ENCODE measurements at places on chromosomes 12 and 14.

DNA sequence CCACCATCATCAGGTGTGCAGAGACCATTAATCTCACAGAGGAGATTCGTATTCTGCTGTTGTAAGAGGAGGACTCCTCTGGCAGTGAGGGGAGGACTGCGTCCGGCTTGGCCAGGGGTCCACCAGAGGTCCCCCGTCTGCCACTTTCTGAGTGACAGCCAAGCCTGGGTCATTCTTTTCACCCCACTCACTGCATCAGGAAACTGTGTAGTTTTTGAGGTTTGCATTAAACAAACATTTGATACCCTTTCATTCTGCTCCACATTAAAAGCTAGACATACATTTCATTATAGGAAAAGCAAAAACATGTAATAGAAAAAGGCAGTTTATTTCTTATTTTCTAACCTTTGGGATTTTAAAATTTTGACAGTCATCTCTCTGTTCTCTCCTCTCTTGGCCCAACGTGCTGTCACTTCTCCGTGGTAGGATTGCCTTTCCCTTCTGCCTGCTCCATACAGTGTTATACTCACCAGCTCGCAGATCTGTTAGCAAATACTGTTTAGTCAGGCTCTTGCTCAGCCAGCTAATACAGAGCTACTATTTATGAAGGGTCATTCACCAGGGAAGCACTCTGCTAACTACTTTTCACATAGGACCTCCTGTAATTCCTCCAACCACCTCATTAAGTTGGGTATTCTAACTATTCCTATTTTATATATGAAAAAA is 99.3 kb downstream of the PELI2 start:
- no peaks in the 10 kb centered on the region for H3K36me3 ChIP-seq
- no peak overlapping the region for H3K4me3 ChIP-seq

DNA sequence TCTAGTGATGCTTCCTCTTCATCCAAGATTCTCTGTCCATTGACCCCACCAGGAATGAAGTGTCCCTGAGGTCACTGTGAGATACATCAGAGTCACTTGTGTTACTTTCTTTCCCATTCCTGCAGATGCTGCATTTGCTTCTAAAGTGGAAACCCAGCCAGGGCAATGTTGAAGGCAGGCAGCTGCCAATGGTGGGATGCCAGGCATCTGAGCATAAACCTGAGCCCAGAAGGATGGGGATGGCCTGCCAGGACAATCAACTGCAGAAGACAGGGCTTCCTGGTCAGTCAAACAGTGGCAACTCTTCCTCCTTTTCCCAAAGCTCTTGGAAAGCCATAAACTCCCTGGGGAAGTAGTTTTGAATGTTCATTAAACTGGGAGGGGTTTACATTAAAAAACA is 178.0 kb upstream of the TMEM132C start:
- H3K27ac ChIP-seq, result no peak overlapping the region
- no peaks in the 10 kb centered on the region for H3K27me3 ChIP-seq

- H3K27me3 ChIP-seq, result no peaks in the 10 kb centered on the region
- no peaks in the 10 kb centered on the region for H3K36me3 ChIP-seq
- H3K4me3 ChIP-seq, result no peak overlapping the region
- DNase-seq, result no peak
- no peak overlapping the region for H3K27ac ChIP-seq
- peaks cover 12% of the 10 kb centered on the region for H3K4me1 ChIP-seq
Observed at GRCh38 chr12:52171950-52172512, 19.8 kb downstream of the KRT80 start.

DNA sequence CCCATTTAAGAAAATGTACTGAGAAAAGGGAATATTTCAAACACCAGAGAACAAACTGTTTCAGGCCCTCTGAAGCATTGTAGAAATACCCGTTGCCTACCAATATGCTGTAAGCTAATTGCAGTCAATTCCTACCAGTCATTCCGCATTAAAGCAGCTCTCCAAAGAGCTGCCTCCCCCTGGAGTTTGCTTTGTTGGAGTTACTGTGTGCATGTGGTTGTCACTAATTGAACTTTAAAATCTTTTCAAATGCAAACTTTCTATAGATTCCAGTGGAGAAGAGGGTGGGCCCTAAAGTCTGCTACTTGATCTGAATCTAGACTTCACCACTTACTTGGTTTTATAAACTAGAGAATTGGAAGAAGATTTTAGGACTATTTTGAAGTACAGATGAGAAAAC is 112.7 kb downstream of the PLXNC1 start:
- H3K36me3 ChIP-seq, result no peaks in the 10 kb centered on the region
- no peak overlapping the region for H3K27ac ChIP-seq
- DNase-seq, result no peak
- H3K4me3 ChIP-seq, result no peak overlapping the region

DNA sequence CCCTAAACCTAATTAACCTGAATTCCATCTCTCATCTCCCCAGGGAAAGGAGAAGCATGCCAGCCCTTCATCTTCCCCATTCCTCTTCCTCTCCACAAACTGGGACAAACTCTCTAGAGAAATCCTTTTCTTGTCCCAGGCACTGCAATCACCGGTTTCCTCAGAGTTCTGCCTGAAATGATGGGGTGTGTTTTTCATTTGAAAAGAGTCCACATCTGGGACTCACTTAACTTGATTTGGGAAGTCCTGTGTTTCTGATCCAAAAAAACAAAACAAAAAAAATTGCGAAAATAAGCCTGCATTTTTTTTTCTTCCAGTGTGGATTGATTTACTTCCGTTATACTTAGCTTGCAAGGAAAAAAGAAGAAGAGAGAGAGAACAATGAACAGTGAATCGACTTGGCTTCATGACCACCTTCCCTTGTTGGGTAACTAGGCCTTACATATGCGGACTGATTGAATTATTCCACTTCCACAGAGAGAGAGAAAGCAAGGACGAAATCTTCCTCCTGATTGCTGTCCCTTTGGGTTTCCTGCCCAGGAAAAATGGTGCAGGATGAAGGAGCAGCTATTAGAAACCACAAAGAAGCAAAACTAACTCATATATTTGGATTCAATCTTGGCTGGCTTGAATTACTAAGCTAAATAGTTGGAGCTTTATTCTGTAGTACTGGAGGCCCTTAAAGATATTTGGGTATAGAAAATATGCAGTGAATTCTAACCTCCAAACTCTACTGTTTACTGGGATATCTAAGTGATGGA is 506.2 kb upstream of the TBX3 start:
- DNase-seq, result no peak
- H3K27me3 ChIP-seq, result no peaks in the 10 kb centered on the region
- no peak overlapping the region for H3K4me3 ChIP-seq
- H3K27ac ChIP-seq, result no peak overlapping the region

DNA sequence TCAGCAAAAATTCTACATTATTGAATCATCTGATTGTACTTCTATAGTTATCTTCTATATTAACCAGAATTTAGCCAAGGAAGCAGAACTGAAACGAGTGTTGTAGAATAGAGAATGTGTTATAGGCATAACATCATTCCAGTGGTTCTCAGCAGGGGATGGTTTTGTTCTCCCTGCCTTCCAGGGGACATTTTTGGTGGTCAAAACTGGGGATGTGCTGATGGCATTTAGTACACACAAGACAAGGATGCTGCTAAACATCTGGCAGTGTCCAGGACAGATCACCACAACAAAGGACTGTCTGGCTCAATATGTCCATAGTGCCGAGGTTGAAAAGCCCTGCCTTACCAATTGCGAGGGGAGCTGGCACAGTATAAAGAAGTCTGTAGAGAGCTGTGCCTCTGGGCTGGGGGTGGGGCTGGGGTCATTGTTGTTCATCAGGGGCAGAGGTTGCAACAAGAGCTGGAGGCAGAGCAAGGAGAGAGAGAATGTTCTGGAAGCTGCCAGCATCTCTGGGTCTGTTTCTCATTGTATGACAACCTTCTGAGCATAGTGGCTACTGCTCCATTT is 1472.8 kb downstream of the AACS start:
- no peaks in the 10 kb centered on the region for H3K27me3 ChIP-seq
- H3K27ac ChIP-seq, result no peak overlapping the region
- no peaks in the 10 kb centered on the region for H3K36me3 ChIP-seq
- no peak for DNase-seq
- no peak overlapping the region for H3K4me3 ChIP-seq
- no peaks in the 10 kb centered on the region for H3K4me1 ChIP-seq

DNA sequence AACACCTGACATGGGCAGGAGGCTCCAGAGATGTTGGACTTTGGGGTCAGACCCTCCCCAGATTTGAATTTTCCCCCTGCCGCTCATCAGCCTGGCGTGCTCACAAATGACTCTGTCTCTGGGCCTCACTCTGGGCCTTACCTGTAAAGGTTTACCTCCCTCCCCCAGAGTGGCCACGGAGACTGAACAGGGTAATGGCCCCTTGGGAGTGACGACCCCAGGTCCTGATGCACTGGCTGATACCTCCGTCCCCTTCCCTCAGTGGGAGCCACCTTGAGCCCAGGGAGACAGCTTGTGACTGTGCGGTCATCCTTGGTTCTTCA is 7.0 kb downstream of the SLC25A29 start:
- H3K4me1 ChIP-seq, result peaks cover 18% of the 10 kb centered on the region
- H3K27me3 ChIP-seq, result no peaks in the 10 kb centered on the region
- H3K27ac ChIP-seq, result no peak overlapping the region
- H3K36me3 ChIP-seq, result no peaks in the 10 kb centered on the region
- DNase-seq, result no peak

GRCh38 chr12:99767809-99768208 is 120.3 kb downstream of the GARIN6 start:
- H3K36me3 ChIP-seq, result no peaks in the 10 kb centered on the region
- H3K4me1 ChIP-seq, result peaks cover 20% of the 10 kb centered on the region
- H3K4me3 ChIP-seq, result no peak overlapping the region
- DNase-seq, result no peak

DNA sequence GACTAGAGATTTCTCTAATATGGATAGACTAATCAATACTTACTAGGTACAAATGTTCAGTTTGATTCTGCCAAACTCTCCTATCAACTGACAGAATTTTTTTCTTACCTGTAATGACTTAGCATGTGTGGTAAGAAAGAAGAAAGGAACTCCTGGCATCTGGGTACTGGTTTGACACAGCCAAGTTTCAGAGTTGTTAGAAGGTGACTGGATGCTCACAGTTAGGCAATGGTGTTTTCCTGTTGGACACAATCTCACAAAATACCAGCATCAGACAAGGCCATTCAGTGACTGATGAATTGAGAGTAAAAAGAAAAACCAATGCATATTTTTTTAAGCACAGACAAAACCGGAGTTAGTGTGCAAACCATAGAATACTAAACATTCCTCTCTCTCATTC is 4.2 kb downstream of the MUCL1 start:
- no peak overlapping the region for H3K27ac ChIP-seq
- no peak overlapping the region for H3K4me3 ChIP-seq
- H3K27me3 ChIP-seq, result no peaks in the 10 kb centered on the region
- no peaks in the 10 kb centered on the region for H3K4me1 ChIP-seq
- no peaks in the 10 kb centered on the region for H3K36me3 ChIP-seq

GRCh38 chr14:104514156-104514848 is 65.3 kb upstream of the C14orf180 start:
- no peaks in the 10 kb centered on the region for H3K36me3 ChIP-seq
- H3K27ac ChIP-seq, result no peak overlapping the region
- DNase-seq, result no peak
- H3K27me3 ChIP-seq, result no peaks in the 10 kb centered on the region
- H3K4me1 ChIP-seq, result no peaks in the 10 kb centered on the region

- no peaks in the 10 kb centered on the region for H3K27me3 ChIP-seq
- no peak overlapping the region for H3K27ac ChIP-seq
- no peak for DNase-seq
- no peak overlapping the region for H3K4me3 ChIP-seq
- no peaks in the 10 kb centered on the region for H3K36me3 ChIP-seq
Observed at GRCh38 chr14:101000711-101001250, 97.3 kb upstream of the RTL1 start.

DNA sequence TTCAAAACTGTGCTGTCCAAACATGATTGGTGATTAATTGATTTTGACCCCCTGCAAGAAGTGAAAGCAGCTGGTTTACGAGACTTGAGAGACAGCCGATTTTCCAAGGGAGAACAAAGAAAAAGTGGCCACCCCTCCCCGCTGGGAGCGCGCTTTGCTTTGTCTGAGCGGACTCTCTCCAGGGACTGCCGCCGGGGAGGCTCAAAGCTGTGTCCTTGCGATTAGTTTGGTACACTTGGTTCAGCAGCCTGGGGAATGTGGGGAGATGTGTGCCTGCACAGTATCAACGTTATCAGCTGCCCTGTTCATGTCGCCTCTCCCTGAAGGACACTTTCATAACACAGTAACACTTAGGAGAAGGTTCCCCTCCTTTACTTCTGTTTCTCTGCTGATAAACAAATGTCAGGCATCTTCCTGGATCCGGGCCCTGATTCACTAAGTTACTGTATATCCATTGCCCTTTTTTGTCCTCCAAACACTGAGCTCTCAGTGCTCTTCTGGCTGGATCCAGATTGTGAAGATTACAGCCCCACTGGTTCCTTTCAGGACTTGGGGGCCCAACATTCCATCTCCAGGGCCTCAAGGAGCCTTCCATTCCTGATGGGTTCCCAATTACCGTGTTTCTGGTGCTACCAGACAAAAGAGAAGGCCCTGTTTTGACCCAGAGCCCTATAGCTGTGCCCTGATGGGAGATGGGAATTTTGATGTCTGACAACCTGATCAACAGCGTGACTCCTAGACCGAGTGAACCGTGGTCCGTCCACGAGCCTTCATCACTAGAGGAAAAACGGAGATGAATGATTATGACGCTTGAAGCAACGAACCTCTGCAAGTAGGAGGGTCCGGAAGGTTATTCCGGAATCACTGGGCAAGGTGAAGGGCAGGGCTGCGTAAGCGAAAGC is 31.7 kb upstream of the TUBA1C start:
- peak overlapping the region; percentile 96 for H3K27ac ChIP-seq
- H3K4me3 ChIP-seq, result peak overlapping the region; percentile 56
- DNase-seq, result no peak

DNA sequence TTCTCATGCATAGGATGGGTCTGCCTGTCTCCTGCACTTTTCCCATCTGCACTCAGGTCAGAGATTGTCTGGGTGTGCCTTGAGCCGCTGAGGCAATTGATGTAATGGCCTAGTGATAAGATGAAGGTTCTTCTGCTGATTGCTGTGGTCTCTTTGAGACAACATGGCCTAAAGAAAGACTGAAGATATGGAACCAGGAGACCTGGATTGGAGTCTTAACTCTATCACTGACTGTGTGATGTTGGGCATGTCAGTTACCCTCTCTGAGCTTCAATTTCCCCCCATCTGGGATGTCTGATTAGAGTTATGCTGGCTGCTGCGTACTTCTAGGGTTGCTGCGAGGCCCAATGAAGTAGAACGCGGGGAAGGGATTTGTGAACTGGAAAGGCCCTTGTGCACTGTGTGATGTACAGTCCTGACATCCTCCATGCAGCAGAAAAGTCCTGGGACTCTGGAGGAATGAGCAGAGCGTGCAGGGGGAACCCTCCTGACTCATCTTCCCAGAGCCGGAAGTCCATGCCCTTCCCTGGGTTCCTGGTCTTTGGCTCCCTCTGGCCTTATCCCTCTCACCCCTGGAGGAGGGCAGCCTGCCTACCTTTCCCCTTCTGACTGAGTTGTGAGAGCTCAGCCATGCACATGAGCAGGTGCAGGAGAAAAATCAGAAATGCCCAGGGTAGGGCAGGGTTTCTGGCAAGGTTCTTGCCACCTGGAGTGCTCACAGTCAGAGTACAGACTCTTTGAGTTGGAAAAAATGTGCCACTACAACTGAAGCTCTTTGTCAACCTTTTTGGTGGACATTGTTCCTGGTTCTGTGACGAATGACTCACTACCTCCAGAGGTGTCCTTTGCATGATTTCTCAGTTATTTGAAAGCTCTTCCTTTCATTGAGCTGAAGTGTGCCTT is 21.1 kb downstream of the PLEKHD1 start:
- no peaks in the 10 kb centered on the region for H3K36me3 ChIP-seq
- no peak overlapping the region for H3K27ac ChIP-seq
- no peak overlapping the region for H3K4me3 ChIP-seq
- DNase-seq, result no peak
- no peaks in the 10 kb centered on the region for H3K4me1 ChIP-seq

All from tibial nerve (tissue), 4 donors.